ENCODE measurements at places on chromosomes 5 and 9.

DNA sequence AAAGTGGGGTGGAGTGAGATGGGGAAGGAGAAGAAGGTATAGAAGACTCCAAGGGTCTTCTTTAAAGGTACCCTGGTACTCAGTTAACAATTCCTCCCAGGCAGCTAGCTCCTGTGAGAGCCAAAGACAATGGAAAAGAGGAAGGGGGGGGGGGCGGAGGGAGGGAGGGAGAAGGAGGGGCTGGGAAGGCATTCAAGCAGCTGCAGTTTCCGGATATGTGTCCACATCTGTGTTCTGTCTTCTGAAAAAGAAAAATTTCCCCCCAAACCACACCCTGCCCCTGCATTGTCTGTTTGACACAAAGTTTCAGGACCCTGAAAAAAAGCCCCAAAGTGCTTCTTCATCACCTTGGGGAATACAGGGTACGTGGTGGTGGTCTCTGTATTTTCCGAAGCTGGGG lies 11.1 kb downstream of the SPRY4 start:
- no peak for DNase-seq

DNA sequence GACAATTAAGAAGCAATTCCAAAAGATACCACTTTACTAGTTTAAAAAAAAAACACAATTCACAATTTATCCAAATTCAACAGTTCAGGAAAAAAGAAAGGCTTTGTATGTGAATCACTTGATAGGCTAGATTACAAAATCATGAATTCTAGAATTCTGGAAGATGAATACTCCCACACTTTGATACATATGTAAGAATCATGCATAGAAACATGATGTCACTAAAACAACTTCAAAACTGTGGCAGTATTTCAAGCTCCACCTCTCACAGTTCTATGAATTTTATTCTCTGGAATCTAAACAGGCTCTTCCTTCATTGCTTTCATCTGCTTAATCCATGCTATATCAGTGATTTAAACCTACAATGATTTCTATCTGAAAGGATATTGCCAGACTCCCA lies 51.0 kb downstream of the GNAQ start:
- peak; percentile 77 for DNase-seq

- no peak for DNase-seq
These were observed 73.5 kb downstream of the CYFIP2 start for GRCh38 chr5:157339409-157339808.

DNA sequence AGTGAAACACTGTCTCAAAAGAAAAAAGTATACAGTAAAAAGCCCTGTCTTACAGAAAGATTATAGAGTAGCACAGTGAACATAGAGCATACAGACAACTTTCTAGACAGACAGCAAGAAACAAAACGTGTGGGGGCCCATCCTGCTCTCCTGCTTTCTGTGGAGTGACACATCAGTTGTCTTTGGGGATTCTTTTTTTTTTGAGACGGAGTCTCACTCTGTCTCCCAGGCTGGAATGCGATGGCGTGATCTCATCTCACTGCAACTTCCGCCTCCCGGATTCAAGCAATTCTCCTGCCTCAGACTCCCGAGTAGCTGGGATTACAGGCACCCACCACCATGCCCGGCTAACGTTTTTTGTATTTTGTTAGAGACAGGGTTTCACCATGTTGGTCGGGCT lies 14.9 kb downstream of the CDHR2 start:
- DNase-seq: no peak

DNA sequence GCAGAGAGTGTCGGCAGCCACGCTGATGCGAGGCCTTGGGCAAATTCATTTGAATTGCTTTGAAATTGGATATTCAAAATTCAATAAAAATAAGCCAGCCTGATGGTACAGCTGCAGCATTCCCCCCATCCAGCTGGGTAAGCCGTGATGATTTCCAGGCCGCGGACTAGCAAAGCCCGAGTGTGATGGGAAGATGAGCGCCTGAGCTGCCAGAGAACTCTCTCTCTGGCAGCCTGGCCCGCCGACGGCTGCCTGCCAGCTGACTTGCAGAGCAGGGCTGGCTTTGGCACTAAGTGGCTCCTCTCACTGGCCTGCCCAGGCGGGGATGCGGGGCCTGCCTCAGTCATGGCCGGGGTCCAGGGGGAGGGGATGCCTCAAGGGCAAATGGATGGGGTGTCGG lies 268.3 kb upstream of the WWC1 start:
- DNase-seq: peak; percentile 67

DNA sequence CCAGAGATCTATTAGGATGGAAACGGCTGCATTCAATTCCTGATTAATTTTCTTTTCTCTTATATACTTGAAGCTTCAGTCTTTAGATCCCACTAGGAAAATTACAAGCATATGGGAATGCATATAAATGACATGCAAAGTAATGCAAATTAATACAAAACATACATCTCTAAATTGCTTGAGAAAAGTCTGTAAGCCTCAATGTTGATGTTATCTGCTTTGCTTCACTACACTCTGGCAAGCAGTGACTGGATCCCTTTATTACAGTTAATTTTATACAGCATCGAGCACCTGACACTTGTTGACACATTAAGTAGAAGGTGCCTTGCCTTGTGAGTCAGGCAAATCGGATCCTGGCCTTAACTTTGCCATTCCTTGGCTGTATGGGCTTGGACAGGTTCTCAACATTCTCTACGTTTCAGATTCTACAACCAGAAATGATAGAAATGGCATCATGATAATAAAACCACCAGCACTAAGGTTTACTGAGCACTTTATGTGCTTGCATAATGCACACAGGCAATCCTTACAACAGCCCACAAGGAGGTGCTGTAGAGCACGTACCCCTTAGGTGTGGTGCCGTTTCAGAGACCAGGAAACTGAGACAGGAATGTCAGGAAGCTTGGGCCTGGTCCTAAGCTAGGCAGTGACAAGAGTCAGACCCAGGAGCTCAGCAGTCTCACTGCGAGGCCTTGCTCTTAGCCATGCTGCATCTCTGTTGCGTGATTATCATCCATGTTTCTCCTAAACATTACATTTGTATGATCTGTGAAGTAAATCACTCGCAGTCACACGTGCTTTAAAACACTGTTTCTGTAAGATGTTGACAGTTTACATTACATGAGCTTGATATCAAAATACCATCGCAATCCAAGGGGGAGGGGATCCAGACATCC lies 2.7 kb downstream of the GCNT4 start:
- DNase-seq: peak; percentile 71

DNA sequence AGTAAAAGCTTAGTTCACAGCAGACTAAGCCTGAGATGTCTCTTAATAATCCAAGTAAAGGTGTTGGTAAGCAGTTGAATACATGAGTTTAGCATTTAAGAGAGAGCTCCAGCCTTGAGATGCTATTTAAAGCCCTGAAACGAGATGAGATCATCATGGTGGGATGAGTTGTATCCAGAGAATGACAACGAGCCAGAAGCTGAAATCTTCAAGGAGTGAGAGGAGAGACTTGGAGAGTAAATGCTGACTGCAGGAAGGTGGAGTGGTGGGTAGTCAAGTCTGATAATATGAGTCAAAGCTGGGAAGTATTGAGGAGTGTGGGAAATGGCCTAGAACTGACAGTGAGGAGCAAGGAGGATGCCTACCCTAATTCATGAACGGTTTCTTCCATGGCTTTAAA lies 53.7 kb downstream of the PLAC8L1 start:
- peak; percentile 79 for DNase-seq

GRCh38 chr9:38371495-38371894 lies 21.0 kb upstream of the ALDH1B1 start:
- DNase-seq: peak; percentile 42

DNA sequence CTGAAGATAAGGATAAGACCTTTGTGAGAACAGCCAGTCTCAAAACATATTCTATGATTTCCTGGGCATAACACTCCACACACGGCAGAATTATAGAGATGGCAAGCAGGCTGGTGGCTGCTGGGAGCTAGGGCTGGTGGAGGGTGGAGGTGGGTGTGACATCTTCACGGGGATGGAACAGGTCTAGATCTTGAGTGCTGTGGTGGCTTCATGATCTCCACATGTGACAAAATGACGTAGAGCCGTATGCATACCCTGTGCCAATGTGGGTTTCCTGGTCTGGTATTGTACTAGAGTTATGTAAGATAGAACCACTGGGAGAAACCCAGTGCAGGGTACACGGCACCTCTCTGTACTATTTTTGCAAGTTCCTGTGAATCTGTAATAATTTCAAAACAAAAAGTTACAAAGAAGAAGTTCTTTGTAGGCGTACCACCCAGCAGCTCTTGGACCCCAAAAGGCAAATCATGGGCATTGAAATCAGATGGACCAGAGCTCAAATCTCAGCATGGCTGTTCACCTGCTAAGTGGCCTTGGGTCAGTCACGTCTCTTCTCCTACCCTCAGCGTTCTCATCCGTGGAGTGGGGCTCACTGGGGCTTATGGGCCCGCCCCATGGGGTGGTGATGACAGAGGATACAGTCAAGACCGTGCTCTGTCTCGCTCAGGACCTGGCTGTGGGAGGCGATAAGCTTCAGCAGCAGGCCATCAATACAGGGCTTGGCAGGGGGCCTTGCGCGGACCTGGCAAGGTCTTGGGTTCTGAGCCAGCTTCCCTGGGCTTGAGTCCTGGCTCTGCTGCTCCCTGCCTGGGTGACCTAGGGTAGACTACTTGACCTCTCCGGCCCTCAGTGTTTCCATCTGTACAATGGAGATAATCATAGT lies 74.7 kb upstream of the UNC5A start:
- DNase-seq: no peak

- no peak for DNase-seq
These were observed 123.9 kb downstream of the SV2C start for GRCh38 chr5:76207120-76207519.

GRCh38 chr5:20556115-20556763 lies 568.2 kb upstream of the CDH18 start:
- DNase-seq: no peak

DNA sequence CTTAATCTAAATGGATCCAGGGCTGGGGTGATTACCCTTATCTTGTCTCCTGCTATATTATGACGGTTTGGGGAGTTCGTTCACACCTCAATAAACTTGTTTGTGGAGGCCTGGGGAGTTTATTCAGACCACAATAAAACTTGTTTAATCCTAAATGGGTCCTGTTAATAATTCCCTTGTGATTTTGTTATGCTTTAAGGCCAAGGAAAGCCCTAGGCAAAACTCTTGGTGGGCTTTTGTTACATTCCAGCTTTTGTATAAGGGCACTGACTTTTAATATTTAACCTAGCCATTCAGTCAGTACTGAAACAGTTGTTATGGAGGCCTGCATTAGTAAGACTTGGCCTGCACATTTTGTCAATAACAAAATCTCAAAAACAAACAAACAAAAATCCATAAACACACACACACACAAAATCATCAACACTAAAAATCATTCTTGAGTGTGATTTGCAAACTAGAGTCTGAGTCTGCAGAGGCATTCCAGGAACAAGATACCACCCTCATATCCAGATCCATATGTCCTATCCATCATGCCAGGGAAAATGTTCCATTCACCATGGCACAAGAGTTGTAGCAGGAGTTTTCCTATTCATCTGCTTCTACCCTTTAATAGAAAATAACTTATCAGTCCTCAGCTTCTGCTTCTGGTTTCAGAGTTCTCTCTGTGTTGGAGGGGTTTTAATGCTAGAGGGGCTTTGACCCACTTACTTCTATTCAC lies 421.7 kb downstream of the AGTPBP1 start:
- DNase-seq: no peak

- peak; percentile 85 for DNase-seq
These were observed 41.0 kb upstream of the ANGPTL2 start for GRCh38 chr9:127163409-127163808.

GRCh38 chr9:27528886-27529315 lies 713 bp downstream of the MOB3B start:
- peak; percentile 38 for DNase-seq

DNA sequence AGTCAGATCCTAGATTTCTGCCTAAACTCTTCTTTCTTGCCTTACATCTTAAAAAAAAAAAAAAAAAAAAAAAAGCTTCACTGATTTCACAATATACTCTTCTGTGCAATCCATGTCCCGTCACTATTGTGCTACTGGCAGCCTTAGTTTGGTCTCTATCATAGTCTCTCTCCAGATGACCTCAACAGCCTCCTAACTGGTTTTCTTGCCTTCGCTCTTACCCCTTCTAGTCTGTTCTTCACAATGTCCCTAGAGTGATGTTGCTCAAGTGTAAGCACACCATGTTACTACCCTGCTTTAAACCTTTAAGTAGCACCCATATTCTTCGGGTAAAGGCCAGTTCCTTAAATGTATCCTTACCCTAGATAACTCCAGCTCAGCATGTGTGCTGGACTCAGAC lies 25.8 kb downstream of the CD180 start:
- DNase-seq: no peak

GRCh38 chr5:7246287-7246686 lies 149.7 kb upstream of the ADCY2 start:
- no peak for DNase-seq

- DNase-seq: no peak
These were observed 9.2 kb downstream of the CEP72 start for GRCh38 chr5:621341-621761.
